ENCODE measurements at places on chromosomes 1 and 21. TPM values are rescaled to one million over a fixed set of nuclear protein-coding genes. Genes with fewer than 3 reads are reported as not detected.

MFAP2 gene
- 0.95 TPM for total RNA-seq

INTS7 gene
- 19.9 TPM for total RNA-seq

ARHGEF10L gene
- total RNA-seq: 6.1 TPM

FCER1G gene
- total RNA-seq: 0.28 TPM

MPL gene
- total RNA-seq: 0.22 TPM
